NCI-H748 treated with DMSO at 0.1 percent for 48 hours (cell line): ENCODE measurements at places on chromosomes 4 and X.

DNA sequence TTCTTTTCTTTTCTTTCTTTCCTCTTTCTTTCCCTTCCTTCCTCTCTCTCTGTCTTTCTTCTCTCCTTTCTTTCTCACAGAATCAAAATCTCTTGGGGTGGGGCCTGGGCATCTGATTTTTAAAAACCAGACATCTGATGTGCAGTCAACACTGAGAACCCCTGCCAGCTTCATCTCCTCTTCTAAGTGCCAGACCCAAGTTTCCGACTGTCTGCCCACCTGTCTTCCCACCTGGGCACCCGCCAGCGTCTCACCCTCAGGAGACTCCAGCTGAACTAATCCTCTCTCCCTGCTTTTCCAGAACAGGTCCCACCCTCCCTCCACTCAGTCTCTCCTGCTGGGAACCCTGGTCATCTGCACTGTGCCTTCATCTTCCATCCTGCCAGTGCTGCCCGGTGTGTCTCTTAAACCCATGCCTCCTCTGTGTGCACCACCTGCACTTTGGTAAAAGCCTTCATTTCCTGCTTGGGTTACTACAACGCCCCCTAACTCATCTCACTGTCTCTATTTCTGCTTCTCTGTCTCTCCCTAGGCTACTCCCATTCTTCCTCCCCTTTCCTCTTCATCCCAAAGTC, 2.8 kb downstream of the SOD3 start:
- DNase-seq = no peak

DNA sequence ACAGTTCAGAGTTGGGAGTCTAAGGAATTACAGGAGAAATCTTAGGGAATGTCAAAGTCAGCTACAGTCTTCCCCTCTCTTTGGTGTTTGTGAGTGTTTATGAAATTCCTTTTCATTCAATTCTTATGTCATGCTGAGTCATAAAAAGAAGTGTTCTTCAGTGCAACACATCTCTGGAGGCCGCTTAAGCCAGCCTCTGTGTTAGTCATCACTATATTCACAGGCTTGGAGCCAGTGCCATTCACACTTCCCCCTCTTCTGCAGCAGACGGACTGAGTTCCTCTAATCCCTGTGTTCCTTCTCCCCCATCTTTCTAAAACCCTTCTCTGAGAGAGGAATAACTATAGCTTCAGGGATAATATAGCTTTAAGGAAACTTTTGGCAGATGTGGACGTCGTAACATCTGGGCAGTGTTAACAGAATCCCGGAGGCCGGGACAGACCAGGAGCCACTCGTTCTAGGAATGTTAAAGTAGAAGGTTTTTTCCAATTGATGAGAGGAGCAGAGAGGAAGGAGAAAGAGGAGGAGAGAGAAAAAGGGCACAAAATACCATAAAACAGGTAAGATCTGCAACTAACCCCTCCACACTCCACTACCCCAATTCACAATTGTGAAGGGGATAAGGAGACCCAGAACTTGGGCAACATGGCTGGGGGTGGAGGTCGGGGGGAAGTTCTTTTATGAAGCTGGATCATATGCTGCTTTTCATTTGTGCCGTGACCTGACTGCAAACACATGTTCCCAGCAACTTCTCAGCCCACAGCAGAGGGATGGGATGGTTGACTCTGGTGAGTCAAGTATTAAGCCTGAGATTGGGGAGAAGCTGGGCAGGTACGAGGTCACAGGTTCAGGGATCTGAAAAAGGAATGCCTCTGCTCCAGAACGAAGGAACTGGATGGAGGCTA, at the start of gene SRPX2:
TSS of gene SRPX2 (plus strand) at position 244 of the 905 bp plus-strand sequence. CDS start 2,124 bp downstream, outside the sequence.
- no peak for DNase-seq

DNA sequence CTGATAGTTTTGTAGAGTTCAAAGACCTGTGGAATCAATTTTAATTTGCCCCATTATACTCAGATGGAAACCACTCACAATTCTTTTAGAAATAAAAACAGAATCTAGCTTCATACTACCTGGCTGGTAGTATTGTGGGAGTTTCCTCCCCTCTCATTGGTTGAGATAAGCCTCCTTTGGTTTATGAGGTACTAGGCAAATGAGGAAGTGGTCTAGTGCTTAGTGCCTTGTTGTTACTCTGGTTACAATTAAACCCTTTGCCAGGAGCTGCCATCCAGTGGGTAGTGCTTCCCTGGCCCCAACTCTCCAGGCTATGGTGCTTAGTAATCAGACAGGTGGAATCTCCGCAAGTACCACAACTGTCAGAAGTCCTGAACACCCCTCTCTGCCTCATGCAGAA, 118.3 kb downstream of the CDKL5 start:
- DNase-seq = no peak

- DNase-seq = no peak
Observed at GRCh38 chrX:48461830-48462229, 8.2 kb downstream of the SLC38A5 start.

- DNase-seq = no peak
Observed at GRCh38 chr4:16067515-16067914, 16.3 kb downstream of the PROM1 start.

- DNase-seq = no peak
Observed at GRCh38 chr4:28248269-28248668, 1387.6 kb downstream of the STIM2 start.

- DNase-seq = peak; percentile 6
Observed at GRCh38 chr4:106238820-106239420, 77.1 kb downstream of the TBCK start.

DNA sequence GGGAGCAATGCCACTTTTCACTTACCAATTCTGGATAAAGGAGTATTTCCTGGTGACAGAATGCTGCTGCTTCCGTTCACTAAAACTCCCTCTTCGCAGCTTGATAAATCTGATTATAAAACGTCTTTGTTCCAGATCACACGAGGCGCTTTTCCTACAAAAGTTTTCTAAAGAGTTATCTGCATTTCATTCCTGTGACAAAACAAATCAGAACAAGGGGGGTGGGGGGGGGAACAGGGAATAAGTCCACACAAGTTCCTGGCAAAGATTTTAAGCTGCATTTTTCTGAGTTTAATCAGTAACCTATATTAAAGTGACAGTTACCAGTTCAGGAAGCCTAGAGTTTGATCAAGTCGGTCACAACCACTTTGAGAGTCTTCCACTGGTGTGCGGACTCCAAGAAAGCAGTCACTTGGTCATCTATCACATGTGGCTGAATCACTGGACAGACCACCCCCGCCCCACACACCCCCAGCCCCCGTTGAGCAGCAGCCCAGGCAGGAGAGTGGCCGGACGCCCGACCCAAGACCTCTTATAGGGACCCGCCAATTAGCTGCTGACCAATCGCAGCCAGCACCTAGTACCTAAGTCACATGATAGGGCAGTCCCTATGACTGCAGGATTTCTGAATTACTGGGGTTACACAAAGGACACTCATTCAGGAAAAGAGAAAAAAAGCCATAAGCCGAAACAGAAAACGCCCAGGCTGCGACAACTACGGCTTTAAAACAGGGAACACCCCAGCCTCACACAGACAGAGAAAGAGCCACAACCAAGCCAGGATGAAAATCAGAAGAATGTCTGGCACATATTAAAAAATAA, 569.3 kb upstream of the DIPK2B start:
- no peak for DNase-seq

DNA sequence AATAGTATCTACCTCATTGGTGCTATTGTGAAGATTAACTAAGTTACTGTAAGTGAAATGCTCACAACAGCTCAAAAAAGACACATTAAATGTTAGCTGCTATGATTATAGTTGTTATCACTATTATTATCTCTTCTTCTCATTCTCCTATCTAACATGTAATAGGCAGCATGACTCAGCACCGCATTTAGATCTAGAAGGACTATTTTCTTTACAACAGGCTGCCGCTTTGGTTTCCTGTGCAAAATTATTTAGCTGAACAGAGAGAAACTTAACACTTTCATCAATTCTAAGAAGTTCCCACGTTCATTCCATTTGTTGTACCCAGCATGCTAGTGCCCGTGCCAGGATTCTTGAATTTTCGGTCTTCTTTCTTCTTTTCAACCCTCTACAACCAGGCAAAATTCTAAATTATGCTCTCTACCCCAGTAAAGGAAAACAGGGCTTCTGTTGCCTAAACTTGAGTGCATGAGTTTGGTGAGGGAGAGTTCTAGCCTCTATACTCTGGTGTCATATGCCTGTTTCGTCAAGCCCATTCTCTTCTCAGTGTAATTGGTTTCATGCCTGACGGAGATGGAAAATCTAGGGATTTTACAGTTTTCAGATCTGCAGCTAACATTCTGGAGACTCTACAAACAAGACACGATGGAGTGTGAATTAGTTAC, 378.9 kb downstream of the PPP1R2C start:
- no peak for DNase-seq

GRCh38 chr4:1366371-1367229, 19.6 kb downstream of the UVSSA start:
- DNase-seq = no peak

DNA sequence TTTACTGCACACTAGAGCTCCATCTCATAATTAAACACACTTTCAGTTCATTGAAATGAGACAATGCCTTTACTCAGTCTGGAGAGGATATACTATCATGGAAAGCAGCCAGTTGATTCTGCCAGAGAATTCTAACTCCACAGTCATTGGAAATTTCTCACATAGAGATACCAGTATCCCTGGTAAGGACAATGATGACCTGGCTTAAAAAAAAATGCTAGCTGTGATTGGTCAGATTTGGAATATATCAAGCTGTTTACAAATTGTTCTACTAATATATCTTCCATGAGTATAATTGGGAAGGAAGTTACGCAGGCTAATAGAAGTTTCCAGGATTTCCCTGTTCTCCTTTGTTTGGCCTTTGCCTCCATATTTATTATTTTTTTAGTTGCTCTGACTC, 34.5 kb upstream of the TLL1 start:
- no peak for DNase-seq

DNA sequence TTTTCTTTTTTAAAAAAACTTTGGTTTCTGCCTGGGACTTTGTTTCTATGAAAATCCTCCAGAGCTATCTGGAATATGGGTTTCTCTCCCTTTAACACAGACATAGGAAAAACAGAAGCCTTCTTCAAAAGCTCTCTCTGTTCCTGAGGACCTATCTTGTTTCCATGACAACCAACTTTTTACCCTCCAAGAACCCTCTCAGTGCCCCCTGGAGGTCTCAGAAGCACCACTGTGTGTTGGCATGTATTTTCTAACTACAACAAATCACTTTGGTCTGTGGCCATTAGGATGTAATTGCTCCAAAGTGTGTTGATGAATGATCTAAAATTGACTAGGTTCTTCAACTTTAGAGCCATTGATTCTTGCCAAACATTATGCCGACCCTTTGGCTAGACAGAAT, 1331.6 kb downstream of the ADGRL3 start:
- DNase-seq = no peak

GRCh38 chr4:147336252-147336651, 144.6 kb upstream of the EDNRA start:
- no peak for DNase-seq

DNA sequence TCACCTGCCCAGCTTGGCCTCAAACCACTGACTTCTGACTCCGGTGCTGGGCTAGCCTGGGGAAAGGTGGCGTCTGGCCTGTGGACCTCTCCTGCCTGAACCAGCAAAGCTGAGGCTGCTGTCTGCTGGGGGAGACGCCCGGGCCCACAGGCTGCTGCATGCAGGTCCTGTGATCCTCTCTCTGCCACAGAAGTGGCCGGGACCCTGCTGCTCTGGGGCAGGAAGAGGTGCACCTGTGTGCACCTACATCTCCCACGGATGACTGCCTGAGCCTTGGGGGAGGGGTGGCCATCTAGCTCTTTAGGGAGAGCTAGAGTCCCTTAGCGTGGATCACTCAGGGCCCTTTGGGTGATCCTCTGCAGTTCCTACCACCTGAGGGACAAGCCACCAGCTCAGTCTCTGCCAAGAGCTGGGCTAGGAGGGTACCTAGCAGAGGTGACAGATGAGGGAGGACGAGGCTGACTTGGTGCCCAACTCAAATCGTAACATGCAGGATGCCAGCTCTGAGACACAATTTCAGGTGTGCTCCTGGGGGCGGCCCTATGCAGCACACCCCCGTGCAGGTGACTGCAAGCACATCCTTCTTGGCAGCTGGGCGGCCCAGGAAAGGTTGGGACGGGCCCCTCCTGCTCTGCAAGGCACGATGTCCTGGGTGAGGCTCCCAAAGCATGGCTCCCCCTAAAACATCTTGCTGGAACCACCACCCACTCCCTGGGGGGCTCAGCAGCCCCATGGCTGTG, 22.5 kb downstream of the LETM1 start:
- no peak for DNase-seq

- DNase-seq = no peak
Observed at GRCh38 chr4:168496834-168497233, at the start of gene PALLD. Gene PALLD (plus strand): TSS chr4:168497052.

DNA sequence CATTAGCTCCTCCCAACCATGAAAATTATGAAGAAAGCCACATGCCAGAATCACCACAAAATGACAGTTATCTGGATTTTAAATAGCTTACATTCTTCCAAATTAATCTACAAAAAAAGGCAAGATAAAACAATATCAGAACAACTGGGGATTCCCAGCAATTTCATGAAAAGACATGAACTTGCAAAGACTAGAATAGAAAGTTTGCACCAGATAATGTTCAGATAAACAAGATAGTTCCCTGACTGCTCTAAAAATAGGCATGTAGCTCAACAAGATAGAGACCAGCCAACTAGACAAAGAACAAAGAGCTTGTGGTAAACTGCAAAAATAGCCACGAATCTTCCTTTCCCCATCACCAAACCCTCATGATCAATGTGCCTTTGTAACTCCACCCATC, 30.3 kb upstream of the DDX53 start:
- DNase-seq = no peak

DNA sequence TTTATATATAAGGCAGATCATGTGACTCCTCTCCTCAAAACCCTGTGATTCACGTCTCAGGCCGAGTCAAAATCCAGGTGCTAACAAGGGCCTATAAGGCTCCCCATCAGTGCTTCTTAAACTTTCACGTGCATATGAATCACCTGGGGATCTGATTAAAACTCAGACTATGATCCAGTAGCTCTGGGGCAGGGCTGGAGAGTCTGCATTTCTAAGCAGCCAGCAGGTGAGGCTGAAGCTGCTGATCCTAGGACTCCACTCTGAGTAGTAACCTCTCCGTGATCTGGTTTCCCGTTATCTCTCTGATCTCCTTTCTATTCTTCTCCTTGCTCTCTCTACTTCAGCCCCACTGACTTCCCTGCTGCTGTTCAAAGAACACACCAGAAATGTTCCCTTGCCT, 252.4 kb upstream of the RPS6KA3 start:
- DNase-seq = no peak

DNA sequence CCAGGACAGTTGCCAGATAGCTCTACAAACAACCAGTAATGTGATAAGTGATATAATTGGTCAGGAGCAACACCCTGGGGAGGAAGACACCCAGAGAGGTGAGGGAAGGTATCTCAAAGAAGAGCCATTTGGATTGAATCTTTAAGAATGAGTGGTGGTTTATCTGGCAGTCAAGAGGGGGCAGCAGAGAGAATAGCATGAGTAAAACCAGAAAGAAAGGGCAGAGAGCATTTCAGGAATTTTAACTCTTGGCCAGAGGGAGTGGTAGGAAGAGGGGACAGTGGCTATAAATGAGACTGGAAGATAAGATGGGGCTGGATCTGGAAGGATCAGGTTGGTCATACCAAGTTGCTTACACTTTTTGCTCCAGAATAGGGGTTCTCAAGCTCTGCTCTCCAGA, 5.9 kb upstream of the SEPTIN6 start:
- peak; percentile 64 for DNase-seq

GRCh38 chrX:17435476-17435875, 60.5 kb downstream of the NHS start:
- DNase-seq = no peak

GRCh38 chr4:177177541-177178081, 132.1 kb upstream of the NEIL3 start:
- DNase-seq = no peak
